ENCODE measurements at places on chromosomes 11 and 22.
A peak's percentile ranks its signal among the peaks of the same experiment; 100 is the strongest.

DNA sequence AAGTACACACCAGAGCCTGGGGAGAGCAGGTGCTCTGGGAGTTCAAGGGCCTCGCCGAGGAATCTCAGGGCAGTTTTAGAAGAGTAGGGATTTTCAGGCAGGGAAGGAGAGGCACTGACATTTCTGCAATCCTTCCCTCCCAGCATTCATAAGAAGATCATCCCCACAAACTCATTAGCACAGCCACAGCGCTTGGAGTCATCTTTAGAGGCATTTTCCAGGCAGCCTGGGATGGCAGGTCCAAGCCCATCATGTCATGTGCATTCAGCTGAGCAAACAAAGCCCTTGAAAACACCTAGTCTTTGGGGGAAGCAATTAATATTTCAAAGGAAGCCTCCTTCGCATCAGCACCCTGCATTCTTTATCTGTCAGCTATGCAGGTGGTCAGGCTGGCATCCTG, 43.8 kb downstream of the MAP6 start:
- DNase-seq = peak; percentile 86

DNA sequence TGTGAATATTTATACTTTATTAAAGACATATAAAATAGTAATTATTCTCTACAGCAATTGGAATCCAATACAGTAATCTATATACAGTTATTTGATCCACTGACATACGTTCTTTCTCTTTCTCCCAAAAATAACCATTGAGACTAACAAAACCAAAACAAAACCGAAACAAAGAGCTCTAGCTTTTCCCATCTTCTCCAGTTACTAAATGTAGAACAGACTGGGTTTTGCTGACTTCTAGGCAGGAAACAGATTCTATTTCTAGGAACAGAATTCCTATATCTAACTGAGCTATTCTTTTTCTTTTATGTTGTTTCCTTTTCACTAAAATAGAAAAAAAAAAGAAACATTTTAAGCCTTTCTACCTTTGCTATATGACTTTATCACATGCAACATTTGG, 80.1 kb downstream of the PACS1 start:
- DNase-seq = no peak

- DNase-seq = no peak
Observed at GRCh38 chr22:17878941-17879340, 104.7 kb upstream of the BID start.

GRCh38 chr11:43396617-43397016, 37.9 kb downstream of the TTC17 start:
- DNase-seq = no peak

DNA sequence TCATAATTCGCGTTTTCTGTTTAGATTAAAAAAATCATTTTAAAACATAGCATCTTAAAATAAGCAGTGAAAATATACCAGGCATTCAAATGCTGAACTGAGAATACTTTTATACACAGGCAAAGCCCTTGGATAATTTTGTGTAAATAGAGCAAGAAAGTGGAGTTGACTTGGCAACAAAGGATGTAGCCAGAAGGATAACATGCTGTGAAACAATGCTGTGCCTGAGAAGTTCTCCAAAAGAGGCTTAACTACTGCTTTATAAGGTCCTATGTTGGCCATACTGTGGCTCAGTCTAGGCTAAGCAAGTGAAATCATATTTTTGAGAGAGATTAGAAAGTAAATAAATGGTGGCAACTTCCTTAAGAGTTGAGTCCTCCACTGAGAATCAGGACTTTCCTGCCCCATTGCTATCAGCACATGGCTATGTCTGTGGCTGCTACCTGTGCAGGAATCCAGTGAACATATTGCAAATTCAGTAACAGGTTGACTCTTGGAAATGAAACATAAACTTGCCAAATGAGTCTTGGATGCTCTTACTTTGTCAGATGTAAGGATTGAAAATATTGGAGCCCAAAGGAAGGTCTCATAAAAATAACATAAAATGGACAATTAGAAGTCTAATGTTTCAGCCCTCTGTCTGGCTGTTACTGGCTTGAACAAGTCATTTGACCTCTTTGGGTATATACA, 448.9 kb downstream of the LRRC4C start:
- DNase-seq = no peak

- DNase-seq = no peak
Observed at GRCh38 chr11:76067099-76067498, 139.2 kb downstream of the WNT11 start.

DNA sequence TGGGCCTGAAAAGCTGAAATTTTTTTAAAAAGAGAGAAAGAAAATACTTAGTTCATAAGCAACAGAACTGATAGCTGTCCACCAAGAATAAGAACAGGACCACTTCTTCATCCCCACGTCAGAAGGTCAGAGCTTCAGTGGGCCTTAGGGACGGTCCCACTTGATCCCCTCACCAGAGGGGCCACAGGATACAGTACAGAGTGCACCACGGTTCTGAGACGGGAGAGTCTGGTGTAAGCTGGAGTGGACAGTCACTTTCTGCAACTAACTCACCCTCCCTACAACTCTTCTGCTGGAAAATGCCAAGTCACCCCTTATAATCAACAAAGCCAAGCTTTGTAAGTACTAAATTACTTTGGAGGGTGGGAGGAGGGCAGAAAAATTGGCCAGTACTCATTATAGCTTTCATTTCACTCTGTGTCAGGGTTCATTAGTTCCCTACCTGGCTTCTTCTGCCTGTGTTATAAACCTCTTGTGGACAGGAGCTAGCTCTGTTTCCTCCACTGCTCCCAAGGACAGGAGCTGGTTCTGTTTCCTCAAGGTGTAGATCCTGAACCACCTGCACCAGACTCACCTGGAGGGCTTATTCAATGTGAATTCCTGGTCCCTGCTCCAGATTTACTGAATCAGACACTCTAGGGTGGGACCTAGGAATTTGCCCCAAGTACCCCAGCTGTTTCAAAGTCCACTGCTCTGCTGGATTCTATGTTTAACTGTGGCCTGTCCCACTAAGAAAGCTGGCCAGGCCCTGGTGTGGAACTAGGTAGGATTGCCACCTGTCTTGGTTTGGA, 39.6 kb downstream of the SCGB1A1 start:
- no peak for DNase-seq

- DNase-seq = no peak
Observed at GRCh38 chr22:40449676-40450035, 79.3 kb downstream of the SGSM3 start.

- no peak for DNase-seq
Observed at GRCh38 chr11:597166-597725, 18.5 kb downstream of the IRF7 start.

- DNase-seq = no peak
Observed at GRCh38 chr11:113528982-113529381, 53.8 kb upstream of the DRD2 start.

DNA sequence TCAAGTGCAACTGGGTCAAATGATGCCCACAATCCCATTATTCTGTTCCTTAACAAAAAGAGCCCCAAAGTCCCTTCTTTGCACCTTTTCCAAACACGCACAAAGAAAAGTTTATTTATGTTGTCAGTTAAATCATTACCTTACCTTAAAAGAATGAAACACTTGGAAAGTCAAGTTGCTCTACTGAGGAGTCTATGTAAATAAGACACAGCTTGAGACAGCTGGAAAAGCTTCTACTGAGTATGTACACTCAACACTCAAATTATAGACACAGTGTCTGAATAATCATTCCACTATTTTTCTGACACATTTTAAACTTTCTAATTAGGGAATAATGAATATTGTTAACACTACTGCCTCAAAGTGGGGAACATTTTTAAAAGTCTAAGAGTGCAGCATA, 21.6 kb upstream of the PHLDA2 start:
- DNase-seq = no peak

DNA sequence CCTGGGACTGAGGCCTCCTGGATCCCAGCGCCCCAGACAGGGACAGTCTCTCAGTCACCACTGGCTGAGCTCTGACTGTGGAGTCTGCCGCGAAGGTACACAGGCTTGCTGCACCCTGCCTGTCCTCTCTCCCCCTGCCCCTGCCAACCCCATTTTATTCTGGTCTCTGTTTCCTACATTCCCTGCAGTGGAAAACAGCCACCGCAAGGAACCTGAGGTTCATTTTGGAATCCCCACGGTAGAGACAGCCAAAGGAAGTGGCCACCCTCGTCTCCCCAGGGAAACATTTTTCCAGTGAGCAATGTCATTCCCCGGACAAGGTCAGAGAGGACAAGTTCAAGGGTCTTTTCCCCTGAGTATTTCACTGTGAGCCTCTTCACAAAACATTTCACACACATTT, 56.6 kb downstream of the FBXO7 start:
- no peak for DNase-seq

- DNase-seq = no peak
Observed at GRCh38 chr11:34997952-34998528, 81.6 kb downstream of the PDHX start.

- no peak for DNase-seq
Observed at GRCh38 chr11:35614939-35615569, 3.2 kb upstream of the FJX1 start.

GRCh38 chr11:6646071-6646470, 9.5 kb downstream of the DCHS1 start:
- no peak for DNase-seq

DNA sequence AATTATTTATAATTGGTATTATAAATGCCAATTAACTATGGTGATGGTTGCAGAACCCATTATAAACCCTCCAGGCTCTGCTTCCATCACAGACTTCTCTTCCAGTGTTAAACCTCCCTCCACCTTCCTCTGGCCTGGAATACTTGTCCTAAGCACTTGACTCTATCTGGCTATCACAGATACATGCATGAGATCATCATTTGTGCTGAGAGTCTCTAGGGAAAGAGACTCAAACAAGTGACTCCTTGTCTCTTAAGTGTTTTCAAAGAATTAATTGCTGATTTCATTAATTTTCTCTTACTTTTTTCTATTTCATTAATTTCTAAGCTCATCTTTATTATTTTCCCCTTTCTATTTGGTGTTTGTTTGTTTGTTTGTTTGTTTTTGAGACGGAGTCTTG, 29.1 kb downstream of the RTL6 start:
- no peak for DNase-seq

GRCh38 chr11:14881576-14882193, 10.3 kb downstream of the CYP2R1 start:
- DNase-seq = no peak

DNA sequence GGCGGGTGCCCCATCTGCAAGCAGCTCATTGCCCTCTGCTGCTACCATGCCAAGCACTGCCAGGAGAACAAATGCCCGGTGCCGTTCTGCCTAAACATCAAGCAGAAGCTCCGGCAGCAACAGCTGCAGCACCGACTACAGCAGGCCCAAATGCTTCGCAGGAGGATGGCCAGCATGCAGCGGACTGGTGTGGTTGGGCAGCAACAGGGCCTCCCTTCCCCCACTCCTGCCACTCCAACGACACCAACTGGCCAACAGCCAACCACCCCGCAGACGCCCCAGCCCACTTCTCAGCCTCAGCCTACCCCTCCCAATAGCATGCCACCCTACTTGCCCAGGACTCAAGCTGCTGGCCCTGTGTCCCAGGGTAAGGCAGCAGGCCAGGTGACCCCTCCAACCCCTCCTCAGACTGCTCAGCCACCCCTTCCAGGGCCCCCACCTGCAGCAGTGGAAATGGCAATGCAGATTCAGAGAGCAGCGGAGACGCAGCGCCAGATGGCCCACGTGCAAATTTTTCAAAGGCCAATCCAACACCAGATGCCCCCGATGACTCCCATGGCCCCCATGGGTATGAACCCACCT, 28.0 kb upstream of the L3MBTL2 start:
- DNase-seq = no peak

DNA sequence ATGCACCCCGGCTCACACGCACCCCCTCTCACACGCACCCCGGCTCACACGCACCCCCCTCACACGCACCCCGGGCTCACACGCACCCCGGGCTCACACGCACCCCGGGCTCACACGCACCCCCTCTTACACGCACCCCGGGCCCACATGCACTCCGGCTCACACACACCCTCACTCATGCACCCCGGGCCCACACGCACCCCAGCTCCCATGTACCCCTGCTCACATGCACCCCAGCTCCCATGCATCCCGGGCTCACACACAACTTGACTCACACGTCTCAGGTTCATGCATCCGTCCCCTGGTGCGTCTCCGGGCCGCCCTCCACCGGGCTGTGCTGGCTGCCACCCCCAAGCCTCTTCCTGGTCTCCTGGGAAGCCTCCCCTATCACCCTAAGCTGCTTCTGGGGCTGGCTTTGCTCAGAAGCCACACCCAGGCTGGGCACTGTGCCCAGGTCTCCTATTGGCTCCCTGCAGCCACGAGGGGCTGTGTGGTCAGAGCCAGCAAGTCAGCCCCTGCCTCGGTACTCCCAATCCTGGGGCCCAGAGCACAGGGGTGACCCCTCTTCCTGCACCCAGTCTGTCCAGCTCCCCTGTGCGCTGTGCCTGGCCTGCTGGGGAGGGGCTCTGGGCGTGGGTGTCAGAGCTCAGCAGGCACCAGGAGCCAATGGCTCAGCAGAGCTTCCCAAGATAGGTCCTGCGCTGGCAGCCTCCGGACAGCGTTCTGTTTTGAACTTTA, 16.9 kb downstream of the TSPAN4 start:
- peak; percentile 45 for DNase-seq

DNA sequence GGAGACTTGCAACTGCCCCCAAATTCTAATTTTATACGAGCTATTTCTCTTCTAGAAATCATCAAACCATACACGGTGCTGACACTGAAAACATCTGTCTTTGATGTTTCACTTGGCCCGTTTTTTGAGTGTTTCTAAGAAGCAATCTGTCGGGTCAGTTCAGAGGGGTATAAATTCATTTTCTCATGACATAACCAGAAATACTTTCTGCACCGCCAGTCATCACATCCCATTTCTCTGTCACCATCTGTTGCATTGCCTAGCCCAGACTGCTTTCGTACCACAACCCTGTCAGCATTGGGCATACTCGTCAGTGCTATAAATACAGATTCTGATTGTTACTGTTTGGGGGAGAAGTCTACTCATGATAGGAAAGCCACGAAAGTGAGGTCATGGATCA, 63.1 kb upstream of the CCDC90B start:
- no peak for DNase-seq

DNA sequence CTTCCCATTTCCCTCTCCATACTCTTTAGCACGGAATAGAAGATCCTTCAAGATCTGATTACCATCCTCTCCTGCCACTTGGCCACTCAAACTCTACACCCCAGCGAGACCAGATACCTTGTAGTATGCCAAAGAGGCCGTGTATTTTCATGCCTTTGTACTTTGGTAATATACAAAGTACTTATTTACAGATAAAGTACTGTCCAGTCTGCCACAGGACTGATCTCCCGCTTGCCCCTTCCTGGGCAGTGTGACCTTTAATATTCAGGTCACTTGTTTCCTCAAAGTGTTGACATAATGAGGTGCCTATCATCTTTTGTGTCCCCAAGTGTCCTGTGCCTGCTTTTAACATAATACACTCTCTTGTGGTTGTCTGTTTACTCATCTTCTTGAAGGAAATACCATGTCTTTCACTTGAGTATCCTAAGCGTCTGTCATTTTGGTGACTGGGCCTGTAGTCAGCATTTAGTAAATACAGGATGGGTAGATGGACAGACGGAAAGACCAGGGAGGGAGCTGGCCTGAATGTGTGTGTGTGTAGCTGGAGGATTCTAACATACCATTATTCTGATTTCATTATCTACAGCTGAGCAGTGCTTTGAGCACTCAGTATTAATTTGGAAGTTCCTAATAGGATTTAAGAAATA, 137.4 kb downstream of the NAV2 start:
- DNase-seq = no peak
